Caki2 (cell line): ENCODE measurements at places on chromosomes 7 and 10. TPM values are rescaled to one million over a fixed set of nuclear protein-coding genes. Genes with fewer than 3 reads are reported as not detected.

GRM3 gene
- not detected in 2 replicates for total RNA-seq

INHBA gene
- total RNA-seq, result 9.5 and 14.4 TPM in 2 replicates

ITPRID1 gene
- total RNA-seq, result not detected in 2 replicates

TAC1 gene
- total RNA-seq, result not detected in 2 replicates

AKR1C2 gene
- 1,417 and 1,499 TPM in 2 replicates for total RNA-seq

EPO gene
- total RNA-seq, result not detected in 2 replicates

ZNF783 gene
- 2.3 and 5.2 TPM in 2 replicates for total RNA-seq

FAM53B gene
- total RNA-seq, result 6.5 and 10.5 TPM in 2 replicates

CRPPA gene
- total RNA-seq, result 1.2 and 2.0 TPM in 2 replicates

CYP26C1 gene
- total RNA-seq, result not detected in 2 replicates
